ENCODE measurements at places on chromosomes 16 and 17. TPM values are rescaled to one million over a fixed set of nuclear protein-coding genes. Genes with fewer than 3 reads are reported as not detected.

DNA sequence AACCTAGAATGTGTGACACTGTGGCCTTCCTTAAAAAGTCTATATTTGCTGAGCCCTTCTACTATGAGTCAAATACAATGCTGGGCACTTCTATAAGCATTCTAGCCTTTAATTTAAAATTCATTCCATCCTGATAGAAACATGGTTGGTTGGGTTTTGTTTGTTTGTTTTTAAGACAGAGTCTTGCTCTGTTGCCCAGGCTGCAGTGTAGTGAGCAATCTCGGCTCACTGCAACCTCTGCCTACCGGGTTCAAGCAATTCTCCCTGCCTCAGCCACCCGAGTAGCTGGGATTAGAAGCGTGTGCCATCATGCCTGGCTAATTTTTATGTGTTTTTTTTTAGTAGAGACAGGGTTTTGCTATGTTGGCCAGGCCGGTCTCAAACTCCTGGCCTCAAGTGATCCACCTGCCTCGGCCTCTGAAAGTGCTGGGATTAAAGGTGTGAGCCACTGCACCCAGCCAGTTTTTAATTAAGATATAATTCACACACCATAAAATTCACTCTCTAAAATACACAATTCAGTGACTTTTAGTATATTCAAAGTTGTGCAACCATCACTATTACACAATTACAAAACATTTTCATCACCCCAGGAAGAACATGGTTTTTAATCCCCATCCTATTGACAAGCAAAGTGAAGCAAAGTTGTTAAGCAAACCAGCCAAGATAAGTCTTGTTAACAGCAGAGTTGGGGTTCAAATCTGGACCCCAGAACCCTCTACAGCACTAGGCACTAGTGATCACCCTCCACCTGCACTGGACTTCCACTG, 42.8 kb downstream of the CMTM4 start:
- H3K4me3 ChIP-seq: no peak overlapping the region
- peaks cover 9% of the 10 kb centered on the region for H3K27me3 ChIP-seq
- DNase-seq: no peak
- H3K4me1 ChIP-seq: peaks cover 8% of the 10 kb centered on the region
- no peak overlapping the region for H3K27ac ChIP-seq
- H3K36me3 ChIP-seq: no peaks in the 10 kb centered on the region

DNA sequence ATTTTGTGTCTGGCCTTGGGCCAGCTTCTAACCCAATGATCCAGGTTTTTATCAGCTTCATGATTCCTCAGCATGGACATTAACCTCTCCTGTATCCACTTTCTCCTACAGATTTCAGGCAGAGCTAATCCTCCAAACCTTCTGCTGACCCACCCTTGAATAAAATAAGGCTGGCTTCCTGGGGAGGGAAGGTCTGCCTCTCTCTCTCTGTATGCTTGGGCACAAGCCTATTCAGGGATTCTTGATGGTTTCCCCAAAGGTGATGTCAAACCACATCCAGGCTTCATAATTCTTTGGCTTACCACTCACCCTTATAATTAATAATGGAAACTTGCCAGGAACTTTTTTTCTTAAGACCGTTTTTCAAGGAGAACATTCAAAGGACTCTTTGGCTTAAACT, 240.1 kb downstream of the UTP18 start:
- H3K4me1 ChIP-seq: no peaks in the 10 kb centered on the region
- no peak for DNase-seq
- H3K36me3 ChIP-seq: no peaks in the 10 kb centered on the region
- H3K27ac ChIP-seq: no peak overlapping the region

GRCh38 chr16:14071576-14072271, 605 bp downstream of the MRTFB start:
- H3K27ac ChIP-seq: no peak overlapping the region
- H3K4me3 ChIP-seq: peak overlapping the region; percentile 42
- no peaks in the 10 kb centered on the region for H3K27me3 ChIP-seq
- peak; percentile 33 for DNase-seq

DNA sequence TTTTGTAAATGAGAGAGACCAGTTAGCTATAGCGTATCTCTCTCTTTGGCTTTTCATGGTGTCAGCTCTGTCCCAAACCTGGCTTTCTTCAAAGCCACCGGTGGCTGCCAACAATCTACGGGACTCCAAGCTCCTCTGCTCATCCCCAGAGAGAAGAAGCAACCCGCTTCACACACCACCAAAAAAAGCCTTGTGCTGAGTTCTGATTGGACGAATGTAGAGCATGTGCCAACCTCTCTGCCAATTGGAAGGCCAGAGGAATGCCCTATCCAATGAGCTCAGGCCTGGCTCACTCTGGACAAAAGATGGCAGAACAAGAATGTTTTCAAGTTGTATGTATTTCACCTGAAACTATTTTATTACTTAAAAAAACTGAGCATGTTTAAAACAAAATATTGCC, 202.4 kb downstream of the C16orf95 start:
- no peak for DNase-seq
- H3K27ac ChIP-seq: no peak overlapping the region
- H3K27me3 ChIP-seq: peaks cover 2% of the 10 kb centered on the region
- no peaks in the 10 kb centered on the region for H3K4me1 ChIP-seq
- H3K4me3 ChIP-seq: no peak overlapping the region
- H3K36me3 ChIP-seq: no peaks in the 10 kb centered on the region

Gene SLC16A6
- 11.5 TPM for total RNA-seq

Gene WSCD1
- total RNA-seq: not detected

Gene PDIA2
- total RNA-seq: not detected

Gene CDC6
- total RNA-seq: 5.7 TPM

Gene CTRB2
- total RNA-seq: not detected

Gene RNF222
- total RNA-seq: 0.81 TPM

DNA sequence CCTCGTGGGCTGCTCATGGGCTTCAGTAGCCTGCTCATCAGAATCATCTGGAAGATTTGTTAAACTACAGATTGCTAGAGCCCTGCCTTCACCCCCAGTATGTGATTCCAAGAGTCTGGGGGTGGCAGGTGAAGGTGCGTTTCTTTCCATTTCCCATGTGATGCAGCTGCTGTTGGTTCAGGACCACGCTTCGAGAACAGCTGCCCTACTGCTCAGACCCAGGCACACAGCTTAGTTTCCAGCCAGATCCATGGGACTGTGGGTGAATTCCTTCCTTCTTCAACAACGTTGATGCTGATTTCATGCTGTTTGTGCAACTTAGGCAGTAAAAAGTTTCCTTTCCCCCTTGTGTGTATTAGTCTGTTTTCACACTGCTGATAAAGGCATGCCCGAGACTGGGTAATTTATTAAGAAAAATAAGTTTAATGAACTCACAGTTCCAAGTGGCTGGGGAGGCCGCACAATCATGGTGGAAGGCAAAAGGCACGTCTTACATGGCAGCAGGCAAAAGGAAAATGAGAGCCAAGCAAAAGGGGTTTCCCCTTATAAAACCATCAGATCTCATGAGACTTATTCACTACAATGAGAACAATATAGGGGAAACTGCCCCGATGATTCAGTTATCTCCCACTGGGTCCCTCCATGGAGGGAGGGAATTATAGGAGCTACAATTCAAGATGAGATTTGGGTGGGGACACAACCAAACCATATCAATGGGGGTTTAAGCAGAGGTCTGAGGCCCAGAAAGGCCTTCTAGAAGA, 159.2 kb downstream of the XYLT1 start:
- H3K27ac ChIP-seq: no peak overlapping the region
- peaks cover 3% of the 10 kb centered on the region for H3K36me3 ChIP-seq
- H3K27me3 ChIP-seq: no peaks in the 10 kb centered on the region
- H3K4me3 ChIP-seq: no peak overlapping the region
- DNase-seq: no peak

- H3K36me3 ChIP-seq: no peaks in the 10 kb centered on the region
- no peak for DNase-seq
- no peak overlapping the region for H3K4me3 ChIP-seq
- H3K27me3 ChIP-seq: no peaks in the 10 kb centered on the region
These were observed 296.6 kb downstream of the WWOX start for GRCh38 chr16:78396046-78396445.

- peak overlapping the region; percentile 64 for H3K4me3 ChIP-seq
- no peaks in the 10 kb centered on the region for H3K36me3 ChIP-seq
- DNase-seq: peak; percentile 88
These were observed 25.3 kb downstream of the CMIP start for GRCh38 chr16:81469710-81470535.

Gene LITAFD
- total RNA-seq: not detected

DNA sequence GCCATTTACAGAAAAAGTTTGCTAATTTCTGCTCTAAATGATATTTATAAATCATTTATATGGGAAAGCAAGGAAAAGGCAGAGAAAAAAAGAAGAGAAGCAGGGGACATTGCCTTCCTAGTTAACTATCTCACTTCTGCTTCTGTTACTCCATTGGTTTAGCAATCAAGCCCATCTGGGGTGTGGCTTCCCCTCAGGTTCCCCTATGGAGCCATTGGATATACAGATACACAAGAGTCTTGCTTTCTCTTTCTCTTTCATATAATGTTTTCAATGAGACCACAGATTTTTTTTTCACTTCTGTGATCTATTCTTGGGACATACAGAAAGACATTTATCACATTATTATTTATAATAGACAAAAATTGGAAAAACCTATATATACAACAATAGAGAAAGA, 105.6 kb upstream of the TOM1L1 start:
- no peaks in the 10 kb centered on the region for H3K36me3 ChIP-seq
- no peak overlapping the region for H3K27ac ChIP-seq
- no peak for DNase-seq
- no peaks in the 10 kb centered on the region for H3K4me1 ChIP-seq
- no peak overlapping the region for H3K4me3 ChIP-seq

Gene ICAM2
- total RNA-seq: 106 TPM

DNA sequence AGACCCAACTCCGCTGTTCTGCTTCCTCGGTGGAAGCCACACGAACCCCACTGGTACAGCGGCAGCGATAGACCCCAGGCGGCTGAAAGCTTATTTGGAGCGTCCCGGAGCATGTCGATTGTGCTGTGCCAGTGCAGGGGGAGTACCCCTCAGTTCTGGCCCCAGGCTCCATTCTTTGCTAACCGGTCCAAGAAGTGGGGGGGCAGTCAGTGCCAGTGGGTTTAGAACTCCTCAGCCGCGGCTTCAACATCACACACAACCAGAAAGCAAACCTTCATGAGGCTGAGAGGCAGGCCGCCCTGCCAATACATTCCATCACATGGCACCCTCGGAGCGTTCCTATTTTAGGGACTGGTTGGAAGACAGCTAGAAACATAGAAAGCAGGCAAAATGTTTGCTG, 1.7 kb upstream of the MNT start:
- H3K4me3 ChIP-seq: peak overlapping the region; percentile 54
- DNase-seq: no peak
- H3K4me1 ChIP-seq: peaks cover 33% of the 10 kb centered on the region

- H3K4me1 ChIP-seq: no peaks in the 10 kb centered on the region
- H3K27ac ChIP-seq: no peak overlapping the region
- peaks cover 17% of the 10 kb centered on the region for H3K36me3 ChIP-seq
These were observed 327.0 kb downstream of the XYLT1 start for GRCh38 chr16:17143546-17144419.

DNA sequence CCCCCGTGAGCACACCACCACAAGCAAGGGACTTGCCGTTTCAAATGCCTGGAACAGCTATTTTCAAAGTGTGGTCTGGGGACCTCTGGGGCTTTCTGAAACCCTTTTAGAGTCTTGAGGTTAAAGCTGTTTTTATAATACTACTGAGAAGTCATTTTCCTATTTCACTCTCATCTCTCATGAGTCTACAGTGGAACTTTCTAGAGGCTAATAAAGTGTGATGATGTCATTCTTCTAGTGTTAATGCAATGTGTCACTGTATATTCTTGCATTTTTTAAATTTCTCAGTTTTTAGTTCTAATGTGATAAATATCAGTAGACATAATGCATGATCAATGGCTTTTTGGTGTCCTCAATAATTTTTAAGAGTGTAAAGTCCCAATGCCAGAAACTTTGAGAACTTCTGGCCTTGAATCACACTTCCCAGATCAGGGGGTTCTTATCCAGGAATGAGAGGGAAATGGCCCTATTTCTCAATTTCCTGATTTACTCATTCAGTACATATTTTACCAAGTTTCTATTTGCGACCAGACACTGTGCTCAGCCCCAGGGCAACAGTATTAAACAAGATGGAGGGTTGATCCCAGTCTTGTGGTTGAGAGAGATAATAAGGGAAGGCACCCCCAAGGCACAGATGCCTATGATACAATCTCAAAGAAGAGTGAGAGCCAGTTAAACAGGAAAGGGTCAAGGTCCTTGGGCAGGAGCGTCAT, 444.0 kb downstream of the HS3ST3B1 start:
- H3K4me3 ChIP-seq: no peak overlapping the region
- DNase-seq: no peak
- H3K27ac ChIP-seq: no peak overlapping the region
- H3K4me1 ChIP-seq: no peaks in the 10 kb centered on the region
- H3K27me3 ChIP-seq: no peaks in the 10 kb centered on the region

GRCh38 chr17:35021520-35022380, 41.4 kb downstream of the LIG3 start:
- H3K4me3 ChIP-seq: peak overlapping the region; percentile 64
- peaks cover 72% of the 10 kb centered on the region for H3K36me3 ChIP-seq
- H3K27me3 ChIP-seq: no peaks in the 10 kb centered on the region
- H3K4me1 ChIP-seq: peaks cover 40% of the 10 kb centered on the region

Gene HAS3
- 3.0 TPM for total RNA-seq

Gene MINK1
- 235 TPM for total RNA-seq

GRCh38 chr16:31897283-31897682, 23.7 kb downstream of the ZNF267 start:
- DNase-seq: no peak
- H3K27me3 ChIP-seq: no peaks in the 10 kb centered on the region
- peak overlapping the region; percentile 16 for H3K4me3 ChIP-seq
- H3K4me1 ChIP-seq: no peaks in the 10 kb centered on the region

DNA sequence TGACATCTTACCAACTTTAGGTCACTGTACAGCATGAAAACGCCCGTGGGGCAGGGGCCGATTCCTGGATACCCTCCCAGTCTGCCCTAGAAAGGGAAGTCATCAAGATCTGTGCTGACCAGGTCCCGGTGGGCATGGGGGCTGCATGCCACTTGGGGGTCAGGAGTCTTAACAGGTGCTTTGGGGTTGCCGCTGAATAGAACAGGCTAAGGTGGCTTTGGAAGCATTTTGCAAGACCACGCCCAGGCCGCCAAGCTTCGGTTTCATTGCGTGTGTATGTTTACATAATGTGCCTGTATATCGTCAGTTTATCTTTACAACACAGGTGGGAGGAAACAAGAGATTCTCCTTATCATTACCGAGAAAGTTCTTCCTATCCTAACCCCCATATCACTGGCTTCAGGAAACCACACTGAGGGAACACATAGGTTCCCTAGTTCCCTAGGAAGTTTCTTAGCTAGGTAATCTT, 13.3 kb upstream of the USP36 start:
- H3K27ac ChIP-seq: no peak overlapping the region
- DNase-seq: no peak
- no peaks in the 10 kb centered on the region for H3K4me1 ChIP-seq
- no peaks in the 10 kb centered on the region for H3K36me3 ChIP-seq

DNA sequence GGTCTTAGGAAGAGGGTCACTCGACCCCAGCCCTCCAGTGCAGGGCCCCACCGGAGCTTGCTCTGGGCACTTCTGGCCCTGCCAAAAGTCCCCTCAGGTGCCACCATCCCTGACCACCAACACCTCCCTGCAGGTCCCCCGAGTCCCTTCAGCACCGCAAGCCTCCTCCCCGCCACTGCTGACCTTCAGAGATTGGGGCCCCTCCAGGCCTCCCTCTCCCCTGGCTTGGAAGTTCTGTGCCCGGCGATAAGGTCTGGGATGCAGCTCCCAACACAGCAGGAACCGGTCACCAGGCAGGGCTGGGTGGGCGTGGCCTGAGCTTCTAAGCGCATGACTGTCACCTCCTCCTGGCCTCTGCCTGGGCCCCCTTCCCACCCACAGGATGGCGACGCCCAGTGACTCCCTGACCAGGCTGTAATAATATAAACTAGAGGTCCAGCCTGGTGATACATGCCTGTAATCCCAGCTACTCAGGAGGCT, 11.2 kb downstream of the PIEZO1 start:
- no peaks in the 10 kb centered on the region for H3K27me3 ChIP-seq
- no peak overlapping the region for H3K27ac ChIP-seq
- H3K4me3 ChIP-seq: no peak overlapping the region
- no peak for DNase-seq
